AG08395 (cell line): ENCODE measurements at places on chromosomes 16 and 17.

GRCh38 chr17:64603987-64604386 lies 58.1 kb downstream of the SMURF2 start:
- no peak for DNase-seq

GRCh38 chr16:10362077-10362863 lies 23.6 kb upstream of the ATF7IP2 start:
- DNase-seq: no peak

- no peak for DNase-seq
Measured at GRCh38 chr17:57228911-57229310, 27.4 kb upstream of the MSI2 start.

DNA sequence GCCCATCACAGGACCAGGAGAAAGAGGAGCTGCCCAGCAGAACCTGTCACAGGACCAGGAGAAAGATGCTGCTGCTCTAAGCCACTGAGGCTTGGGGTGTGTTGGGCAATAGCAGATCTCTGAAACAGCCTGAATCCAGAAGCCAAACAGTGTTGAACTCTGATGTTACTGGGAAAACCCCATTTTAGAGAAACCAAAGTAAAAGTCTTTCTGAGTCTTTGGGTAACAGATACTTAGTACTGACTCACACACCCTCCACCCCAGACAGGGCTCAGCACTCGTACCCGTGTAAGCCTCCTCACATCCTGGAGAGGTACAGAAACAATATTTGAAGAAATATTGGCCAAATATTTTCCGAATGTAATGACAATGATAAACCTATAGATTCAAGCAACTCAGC lies 82.8 kb upstream of the GNG13 start:
- no peak for DNase-seq

DNA sequence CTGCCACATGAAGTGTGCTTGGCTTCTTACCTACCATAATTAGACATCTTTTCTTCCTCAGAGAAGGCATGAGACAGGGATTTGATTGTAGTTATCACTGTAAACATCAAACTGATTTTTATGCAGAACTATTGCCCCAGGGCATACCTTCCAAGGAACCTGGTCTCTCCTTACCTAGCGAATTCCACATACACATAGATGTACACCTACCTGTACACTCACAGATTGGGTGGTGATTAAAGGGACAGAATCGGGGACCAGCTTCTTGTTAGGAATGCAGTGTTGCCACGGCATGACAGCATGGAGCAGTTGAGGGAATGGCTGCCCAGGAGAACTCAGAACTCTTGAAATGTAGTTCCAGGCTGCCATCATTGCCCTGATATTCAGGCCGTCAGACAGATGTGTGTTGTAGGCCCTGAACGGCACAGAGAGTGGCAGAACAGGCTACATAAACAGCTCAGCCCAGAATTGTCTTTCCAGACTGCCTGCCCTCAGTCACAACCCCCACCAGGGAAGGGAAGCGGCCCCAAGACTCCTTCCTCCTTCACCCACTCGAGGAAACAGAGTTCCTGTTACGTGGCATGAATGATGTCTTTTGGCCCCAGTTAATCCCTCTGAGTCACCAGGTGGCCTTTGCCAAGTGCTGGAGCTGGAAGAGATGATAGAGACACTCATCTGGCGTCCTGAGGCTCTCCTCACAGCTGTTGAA lies 17.8 kb upstream of the NAGLU start:
- peak; percentile 89 for DNase-seq

DNA sequence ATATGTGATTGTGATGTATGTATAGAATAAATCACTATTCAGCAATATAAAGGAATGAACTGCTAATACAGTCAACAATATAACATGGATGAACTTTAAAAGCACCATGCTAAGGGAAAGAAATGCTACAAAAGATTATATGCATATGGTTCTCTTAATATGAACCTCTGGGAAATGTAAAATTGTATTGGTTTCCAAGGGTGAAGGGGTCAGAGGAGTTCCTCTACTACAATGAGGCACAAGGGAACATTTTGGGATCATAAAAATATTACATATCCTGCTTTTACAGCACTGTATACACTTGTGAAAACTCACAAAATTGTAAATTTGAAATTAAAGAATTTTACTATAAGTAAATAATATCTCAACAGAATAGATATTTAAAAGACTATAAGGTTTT lies 111.4 kb downstream of the CA10 start:
- DNase-seq: no peak

GRCh38 chr16:74844041-74844980 lies 69.7 kb upstream of the FA2H start:
- DNase-seq: no peak

- no peak for DNase-seq
Measured at GRCh38 chr17:67746704-67747571, 29.2 kb downstream of the NOL11 start.

- DNase-seq: no peak
Measured at GRCh38 chr17:51768706-51769105, 389.8 kb downstream of the CA10 start.

DNA sequence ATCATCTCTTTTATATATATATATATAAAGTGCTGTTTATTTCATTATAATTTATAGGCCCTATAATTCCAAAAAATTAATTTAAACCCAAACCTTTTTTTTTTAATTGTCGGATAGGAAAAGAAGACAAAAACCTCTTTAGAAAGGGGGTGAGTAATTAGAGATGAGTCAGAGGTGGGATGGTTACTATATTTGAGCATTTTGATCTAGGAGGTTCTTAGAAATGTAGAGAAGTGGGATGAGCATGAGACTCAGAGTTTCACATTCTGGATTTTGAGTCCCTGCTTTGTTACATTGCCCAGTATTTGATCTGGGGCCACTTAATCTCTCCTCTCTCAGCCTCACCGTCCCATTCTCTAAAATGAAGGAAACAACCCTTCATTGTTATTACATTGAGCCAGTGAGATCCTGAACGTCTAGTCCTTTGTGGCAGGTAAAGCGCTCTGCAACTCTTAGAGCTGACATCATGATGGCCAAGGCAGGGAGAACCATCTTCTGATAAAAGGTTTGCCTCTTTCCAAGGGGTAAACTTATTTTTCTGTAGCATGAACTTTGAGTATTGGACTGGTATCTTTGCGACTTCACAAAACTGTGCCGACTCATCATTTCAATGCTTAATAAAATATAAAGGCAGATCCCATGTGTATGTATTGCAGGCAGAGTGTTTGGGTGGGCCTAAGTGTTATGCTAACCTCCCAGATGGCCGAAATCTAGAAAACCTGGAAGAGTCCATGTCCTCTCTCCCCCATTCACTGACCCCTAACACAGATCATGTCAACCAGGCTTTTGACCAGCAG lies 21.3 kb downstream of the HS3ST3B1 start:
- no peak for DNase-seq

DNA sequence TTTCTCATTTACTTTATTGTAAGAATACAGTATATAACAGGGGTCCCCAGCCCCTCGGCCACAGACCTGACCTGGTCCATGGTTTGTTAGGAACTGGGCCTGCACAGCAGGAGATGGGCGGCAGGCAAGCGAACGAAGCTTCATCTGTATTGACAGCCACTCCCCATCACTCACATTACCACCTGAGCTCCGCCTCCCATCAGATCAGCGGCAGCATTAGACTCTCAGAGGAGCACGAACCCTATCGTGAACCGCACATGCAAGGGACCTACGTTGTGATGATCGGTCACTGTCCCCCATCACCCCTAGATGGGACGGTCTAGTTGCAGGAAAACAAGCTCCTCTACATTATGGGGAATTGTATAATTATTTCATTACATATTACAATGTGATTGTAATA lies 410.6 kb downstream of the SLC39A11 start:
- DNase-seq: no peak

DNA sequence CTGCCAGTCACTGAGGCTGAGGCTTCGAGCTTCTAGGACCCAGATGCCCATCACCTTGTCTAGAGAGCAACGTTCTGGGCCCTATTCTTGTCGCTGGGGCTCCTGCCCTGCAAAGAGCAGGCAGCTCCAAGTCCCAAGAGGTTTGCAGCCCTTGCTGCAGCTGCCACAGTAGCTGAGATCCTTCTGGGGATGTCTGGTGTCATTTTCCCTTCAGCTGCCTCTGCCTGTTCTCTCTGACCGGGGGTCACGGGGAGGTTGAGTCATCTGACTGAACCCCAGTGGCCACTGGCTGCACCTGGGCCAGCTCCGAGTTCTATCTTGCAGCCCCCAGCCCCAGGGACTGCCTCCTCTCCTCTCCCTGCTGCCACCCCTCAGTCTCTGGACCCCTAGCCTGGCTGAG lies 4.9 kb downstream of the WSCD1 start:
- no peak for DNase-seq

DNA sequence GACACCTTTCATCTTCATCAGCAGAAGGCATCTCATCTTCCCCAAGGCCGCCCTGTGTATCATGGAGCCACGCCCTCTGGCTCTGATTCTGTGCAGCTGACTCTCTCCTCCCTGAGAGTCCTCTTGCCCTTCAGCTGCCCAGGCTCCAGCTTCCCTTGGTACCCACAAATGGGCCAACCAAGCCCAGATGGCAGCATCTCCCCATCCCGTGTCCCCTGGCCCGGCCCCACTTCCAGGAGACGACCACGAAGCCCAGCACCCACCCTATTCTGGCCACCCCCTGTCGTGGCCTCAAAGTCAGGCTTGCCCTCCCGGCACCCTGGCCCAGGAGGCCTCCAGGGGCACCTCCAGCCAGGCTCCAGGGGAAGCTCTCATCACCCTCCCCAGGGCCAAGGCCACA lies 31.3 kb upstream of the KSR1 start:
- DNase-seq: no peak

- peak; percentile 89 for DNase-seq
Measured at GRCh38 chr17:77322514-77323412, 182.0 kb downstream of the SEC14L1 start.

DNA sequence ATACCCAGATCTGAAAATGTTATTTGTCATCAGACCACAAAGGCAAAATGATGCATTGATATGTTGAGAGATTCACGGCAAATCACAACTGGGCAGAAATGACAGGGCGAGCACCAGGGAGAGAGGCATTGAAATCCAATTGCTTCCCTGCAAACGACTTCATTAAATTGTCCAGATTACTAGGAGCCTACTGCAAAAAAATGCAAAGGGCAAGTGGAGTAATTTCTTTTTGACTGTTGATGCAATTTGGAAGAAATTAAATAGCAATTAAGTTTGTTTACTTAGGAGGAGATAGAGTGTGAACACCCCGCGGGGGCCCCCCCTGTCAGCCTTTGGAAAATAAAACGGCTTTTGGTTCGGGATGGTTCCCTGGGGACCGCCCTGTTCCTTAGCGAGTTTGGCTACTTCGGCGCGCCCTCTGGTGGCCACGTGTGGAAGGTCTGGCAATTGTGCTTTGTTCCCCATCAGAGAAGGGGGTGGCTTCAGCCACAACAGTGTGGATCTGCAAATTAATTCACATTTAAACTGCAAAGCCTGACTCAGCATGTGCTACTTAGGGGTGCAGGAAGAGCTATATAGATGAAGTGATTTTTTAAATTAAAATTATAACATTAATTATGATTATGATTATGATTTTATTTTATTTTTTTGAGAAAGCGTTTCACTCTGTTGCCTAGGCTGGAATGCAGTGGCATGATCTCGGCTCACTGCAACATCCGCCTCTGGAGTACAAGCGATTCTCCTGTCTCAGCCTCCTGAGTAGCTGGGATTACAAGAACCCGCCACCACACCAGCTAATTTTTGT lies 14.5 kb upstream of the TMC7 start:
- DNase-seq: peak; percentile 92

DNA sequence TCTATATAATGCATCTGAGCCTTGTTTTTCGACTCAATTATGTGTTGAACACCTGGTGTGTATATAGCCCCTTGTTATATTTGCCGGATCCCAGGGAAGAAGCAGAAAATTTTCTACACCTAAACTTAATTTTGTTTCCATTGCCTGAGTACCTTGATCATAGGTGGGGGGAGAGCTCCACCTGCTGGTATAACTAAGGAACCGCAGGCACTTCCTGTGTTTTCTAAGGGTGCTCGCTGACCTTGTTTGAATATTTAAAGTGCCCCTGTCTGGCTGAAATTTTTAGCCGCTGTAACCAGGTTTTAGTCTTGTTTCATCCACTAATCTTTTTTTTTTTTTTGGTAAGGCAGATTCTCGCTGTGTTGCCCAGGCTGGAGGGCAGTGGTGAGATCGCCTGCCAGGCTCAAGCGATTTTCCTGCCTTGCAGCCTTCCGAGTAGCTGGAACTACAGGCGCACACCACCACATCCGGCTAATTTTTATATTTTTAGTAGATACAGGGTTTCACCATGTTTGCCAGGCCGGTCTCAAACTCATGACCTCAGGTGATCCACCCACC lies 6.5 kb upstream of the NUBP1 start:
- peak; percentile 72 for DNase-seq
